ENCODE measurements at places on chromosomes 3 and 15.

DNA sequence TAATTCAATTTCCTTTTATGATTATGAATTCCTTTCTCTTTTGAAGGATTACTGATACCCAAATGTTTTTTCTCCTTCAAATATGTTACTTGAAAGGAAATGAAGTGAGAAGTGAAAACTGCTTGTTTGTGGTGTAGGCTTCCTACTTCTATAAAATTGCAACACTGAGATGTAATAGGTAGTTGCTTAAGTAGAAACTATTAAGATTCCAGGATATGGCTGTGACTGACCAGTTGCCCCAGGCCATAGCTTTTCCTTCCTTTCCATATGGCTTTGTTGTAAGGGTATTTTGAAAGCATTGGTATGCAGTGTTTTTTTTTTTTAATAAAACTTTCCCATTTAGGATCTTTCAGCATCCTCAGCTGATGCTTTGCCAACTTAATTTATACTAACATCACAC is 28.5 kb downstream of the DNAJC13 start:
- DNase-seq = no peak

DNA sequence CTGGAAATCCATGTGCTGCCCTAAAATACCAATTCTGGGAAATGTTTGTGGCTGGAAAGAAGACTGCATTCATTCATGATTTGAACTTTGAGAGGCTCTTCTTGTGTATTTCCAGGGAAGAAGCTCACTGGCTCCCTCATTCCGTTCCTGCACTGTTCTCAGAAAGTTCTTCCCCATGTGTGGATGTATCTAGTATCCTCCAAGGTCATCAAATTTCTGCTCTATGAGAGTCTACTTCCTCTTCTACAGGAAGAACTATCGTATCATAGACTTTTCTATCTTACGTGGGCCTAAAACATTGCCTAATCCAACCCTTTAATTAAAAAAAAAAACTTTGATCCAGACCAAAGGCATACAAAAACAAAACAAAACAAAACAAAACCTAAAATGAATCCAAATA is 2.9 kb downstream of the CCR3 start:
- no peak for DNase-seq

DNA sequence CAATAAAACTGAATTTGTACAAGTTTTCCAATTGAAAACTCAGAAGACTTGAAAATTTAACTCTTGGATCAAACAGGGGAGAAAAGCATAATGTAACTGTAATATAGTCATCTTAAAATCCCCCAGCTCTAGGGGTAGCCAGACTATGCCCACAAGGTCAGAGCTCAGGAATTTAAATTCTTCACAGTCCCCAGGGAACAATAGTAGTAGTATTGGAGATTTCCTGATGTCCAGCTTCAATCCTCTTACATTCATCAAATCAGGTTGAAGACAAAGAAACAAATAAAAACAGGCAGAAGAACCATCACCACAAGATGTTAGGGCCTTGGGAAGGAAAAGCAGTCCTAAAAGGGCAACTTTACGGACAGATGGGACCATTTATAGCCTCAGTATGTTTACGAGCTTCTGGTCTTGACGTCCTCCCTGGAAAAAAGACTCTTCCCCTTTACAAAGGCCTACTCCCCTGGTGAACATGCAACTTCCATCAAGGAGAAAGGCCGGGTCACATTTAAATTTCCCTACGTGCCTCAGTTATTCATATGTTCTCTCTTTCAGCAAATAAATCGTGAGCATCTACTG is 96.8 kb downstream of the PLCH1 start:
- no peak for DNase-seq

- DNase-seq = no peak
These were observed 302.2 kb upstream of the CTDSPL start for GRCh38 chr3:37559461-37559860.

GRCh38 chr15:48974882-48975281 is 11.2 kb upstream of the SHC4 start:
- DNase-seq = no peak

DNA sequence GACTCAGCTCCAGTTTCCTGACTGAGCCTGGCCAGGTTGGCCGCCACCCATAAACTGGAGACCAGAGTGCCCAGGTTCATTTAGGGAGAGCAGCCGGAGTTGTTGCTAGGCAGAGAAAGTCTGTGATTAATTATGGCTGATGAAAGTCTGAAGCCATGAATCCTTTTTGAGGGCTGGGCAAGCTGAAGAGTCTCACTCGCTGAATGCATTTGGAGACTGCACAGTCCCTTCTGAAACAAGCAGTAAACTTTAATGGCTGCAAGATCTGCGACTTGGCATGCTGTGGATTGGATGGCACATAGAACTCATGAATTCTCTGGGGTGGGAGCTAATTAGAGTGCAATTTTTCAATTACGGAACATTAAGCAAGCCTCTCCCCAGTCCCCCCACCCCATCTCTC is 282.1 kb downstream of the RPLP1 start:
- no peak for DNase-seq

DNA sequence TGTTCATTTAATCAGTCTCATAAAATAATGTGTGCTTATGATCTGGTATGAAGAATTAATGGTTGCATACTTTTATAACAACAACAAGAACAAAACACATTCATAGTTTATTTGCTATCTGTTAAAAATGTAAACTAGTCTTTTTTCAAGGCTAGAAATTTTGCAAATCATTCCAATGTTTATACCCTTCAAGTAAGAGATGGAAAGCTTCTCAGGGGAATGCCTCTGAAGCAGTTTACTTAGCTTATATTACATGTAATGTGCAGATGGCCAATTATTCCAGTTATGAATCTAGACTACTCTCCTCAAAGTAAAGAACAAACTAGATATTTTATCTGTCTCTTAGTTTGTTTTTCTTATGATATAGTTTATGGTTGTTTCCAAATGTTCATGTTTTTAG is 575.4 kb downstream of the NAALADL2 start:
- DNase-seq = no peak

- DNase-seq = peak; percentile 39
These were observed 42.2 kb upstream of the GNB5 start for GRCh38 chr15:52233405-52233804.

GRCh38 chr3:64954995-64955636 is 267.3 kb upstream of the ADAMTS9 start:
- no peak for DNase-seq

DNA sequence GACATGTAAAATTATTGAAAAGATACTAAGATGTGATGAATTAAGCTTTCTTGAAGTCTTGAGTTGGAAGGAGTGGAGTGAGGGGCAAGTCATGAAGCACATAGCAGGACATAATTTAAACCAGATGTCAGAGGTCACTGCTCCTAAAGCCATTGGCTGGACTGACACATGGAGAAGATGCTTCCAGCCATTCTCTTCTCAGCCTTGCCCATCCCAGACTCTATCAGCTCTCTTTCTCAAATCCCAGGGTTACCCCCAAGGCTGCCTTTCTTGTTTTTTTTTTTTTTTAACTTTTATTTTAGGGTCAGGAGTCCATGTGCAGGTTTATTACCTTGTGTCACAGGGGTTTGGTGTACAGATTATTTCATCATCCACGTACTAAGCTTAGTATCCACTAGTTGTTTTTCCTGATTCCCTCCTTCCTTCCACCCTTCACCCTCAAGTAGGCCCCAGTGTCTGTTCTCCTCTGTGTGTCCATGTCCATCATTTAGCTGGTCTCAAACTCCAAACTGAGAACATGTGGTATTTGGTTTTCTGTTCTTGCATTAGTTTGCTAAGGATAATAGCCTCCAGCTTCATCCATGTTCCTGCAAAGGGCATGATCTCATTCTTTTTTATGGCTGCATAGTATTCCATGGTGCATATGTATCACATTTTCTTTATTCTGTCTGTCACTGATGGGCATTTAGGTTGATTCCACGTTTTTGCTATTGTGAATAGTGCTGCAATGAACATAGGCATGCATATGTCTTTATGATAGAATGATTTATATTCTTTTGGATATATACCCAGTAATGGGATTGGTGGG is 18.9 kb downstream of the XIRP1 start:
- no peak for DNase-seq

GRCh38 chr3:117144853-117145252 is 435.3 kb downstream of the TUSC7 start:
- DNase-seq = no peak

DNA sequence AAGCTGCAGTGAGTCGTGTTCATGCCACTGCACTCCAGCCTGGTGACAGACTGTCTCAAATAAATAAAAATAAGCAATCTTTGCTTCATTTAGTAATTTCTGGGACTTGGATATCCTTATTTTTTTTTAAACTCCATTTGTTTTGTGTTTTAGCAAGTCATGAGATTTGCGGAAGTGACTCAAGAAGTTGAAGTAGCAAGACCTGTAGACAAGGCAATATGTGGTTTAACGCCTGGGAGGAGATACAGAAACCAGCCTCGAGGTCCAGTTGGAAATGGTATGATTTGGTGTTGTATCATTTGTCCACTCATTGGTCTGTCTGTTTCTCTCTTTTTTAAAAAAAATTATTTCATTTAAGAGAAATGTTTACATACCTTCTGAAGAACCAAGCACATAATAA is 16.6 kb upstream of the RPLP1 start:
- no peak for DNase-seq
